ENCODE measurements at places on chromosomes 5 and 9.
A peak's percentile ranks its signal among the peaks of the same experiment; 100 is the strongest.

- DNase-seq: no peak
Observed at GRCh38 chr5:79754865-79755555, 65.4 kb downstream of the CMYA5 start.

DNA sequence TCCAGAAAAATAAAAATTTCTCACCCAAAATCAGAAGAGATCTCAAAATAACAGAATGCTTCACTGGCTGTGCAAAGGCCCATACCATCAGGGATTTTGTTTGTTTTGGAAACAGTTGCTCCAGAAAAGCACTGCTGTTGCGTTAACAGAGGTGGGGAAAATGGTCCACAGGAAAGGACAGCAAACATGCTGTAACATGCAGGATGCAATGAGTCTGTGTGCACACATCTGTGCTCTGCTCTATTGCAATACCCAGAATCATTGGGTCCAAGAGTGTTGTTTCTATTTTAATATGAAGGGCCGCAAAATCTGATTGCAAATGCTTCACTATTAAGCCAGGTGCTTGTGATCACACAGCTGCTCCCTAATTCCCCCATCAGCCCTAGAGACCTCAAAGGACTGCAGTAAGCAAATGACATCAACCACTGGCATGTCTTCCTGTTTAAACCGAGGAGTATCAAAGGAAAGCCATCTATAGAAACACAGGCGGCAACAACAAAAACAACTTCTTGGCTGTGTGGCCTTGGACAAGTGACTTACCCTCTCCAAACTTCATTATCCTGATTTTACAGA, 141.0 kb downstream of the DCP2 start:
- no peak for DNase-seq

DNA sequence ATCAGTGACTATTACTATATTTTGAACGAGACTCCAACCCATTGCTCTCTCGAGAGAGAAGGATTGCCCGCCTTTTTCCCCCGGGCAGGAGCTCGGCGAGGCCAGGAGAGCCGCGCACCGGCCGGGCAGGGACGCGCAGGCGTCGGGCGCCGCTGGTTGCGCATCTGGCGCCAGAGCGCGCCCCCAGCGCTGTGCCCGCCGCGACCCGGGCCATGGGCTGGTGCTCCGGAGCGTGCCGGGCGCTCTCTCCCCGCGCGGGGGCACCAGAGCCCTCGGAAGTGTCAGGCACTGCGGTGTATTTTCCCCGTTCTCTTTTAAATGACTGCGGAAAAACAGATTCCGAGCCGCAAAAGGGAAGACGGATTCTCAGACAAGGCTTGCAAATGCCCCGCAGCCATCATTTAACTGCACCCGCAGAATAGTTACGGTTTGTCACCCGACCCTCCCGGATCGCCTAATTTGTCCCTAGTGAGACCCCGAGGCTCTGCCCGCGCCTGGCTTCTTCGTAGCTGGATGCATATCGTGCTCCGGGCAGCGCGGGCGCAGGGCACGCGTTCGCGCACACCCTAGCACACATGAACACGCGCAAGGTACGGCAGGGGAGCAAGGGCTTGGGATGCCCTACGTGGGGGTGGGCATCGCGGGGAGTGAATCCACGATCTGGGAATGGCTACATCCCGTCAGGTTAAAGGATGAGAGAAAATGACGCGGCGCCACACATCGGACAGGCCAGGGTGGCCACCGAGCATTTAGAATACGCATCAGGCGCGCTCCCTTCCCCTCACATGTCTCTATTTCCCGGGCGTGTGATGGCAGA, 1.1 kb upstream of the NTRK2 start:
- DNase-seq: peak; percentile 80

DNA sequence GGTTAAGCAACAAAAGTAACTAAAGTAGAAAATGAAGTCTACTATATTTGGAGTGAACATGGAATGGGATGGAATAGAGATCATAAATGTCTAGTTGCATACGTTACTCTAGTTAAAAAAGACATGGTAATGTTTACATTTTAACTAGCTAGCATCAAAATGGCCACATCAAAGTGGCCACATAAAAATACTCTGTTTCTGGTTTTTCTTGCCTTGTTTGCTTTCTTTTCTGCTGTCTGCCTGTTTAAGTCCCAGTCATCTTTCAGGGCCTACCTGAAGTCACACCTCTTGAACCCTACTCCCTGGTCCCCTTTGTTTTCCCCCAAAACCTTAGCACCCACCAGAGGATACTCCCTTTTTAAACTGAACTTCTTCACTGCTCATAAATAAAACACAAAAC, 6.4 kb upstream of the KIF2A start:
- DNase-seq: no peak

- DNase-seq: no peak
Observed at GRCh38 chr9:4615251-4615650, 46.8 kb upstream of the PLPP6 start.

DNA sequence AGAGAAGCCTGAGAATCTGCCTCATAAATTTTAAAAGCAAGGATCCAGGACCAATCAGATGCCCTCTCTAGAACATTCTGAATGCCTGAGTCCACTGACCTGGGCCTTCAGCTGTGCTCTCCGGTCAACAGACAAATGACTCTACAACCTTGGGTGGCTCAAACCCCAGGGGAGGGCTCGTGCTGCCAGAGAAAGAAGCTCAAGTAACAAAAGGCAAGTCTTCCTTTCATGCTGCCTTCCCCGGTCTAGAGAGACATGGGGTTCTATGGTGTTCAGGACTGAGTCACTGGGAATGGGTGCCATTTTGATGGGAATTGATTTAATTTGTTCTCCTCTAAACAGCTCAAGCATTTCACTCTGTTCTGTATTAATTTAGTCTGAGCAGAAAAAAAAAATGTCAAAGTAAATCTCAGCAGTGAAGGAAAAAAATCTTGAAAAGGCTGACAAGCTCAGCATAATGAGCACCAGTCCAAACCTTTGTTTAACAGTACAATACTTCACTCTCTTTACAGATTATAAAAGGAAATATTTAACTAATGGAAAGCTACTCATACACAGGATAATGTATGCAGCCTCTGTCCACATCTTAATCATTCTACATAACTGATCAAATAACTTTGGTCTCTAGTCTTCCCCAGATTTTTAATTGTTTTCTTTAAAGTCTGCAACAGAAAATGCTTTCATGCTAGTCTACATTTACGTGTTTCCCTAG, 191.0 kb downstream of the GLIS3 start:
- no peak for DNase-seq

- DNase-seq: peak; percentile 39
Observed at GRCh38 chr5:91586232-91586631, 203.1 kb upstream of the ARRDC3 start.

DNA sequence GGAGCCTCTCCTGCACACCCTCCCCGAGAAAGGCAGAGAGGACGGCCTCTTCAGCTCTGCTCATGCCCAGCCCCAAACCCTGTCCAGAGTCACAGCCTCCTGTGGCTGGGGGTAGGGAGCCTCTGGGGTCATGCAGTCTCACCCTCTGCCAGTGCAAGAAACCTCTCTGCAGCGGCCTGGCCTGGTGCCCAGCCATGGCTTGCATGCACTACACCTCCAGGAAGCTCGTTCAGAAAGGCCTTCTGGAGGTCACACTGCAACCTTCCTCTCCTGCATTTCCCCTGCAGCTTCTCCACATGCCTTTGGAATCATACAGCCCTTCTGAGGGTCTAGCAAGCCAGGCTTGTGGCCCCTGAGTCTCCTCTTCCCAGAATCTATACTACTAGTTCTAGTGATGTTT, 17.9 kb downstream of the CSF1R start:
- DNase-seq: no peak

DNA sequence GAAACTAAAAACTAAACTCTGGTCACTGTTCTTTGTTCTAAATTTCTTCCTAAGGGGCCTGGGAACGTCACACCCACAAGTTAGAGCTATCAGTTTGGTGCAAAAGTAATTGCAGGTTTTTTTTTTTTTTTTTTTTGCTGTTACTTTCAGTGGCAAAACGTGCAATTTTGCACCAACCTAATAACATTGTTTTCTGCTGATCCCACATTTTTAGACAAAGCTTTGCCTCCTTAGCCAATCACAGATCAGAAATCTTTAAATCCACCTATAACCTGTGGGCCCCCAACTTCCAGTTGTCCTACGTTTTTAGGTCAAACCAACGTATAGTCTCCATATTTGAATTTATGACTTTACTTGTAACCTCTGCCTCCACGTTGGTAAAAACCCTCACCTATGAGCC, 11.1 kb upstream of the MED10 start:
- DNase-seq: no peak
